Neural progenitor cell (in vitro differentiated cells): ENCODE measurements at places on chromosomes 16 and 17. TPM values are rescaled to one million over a fixed set of nuclear protein-coding genes. Genes with fewer than 3 reads are reported as not detected.

DNA sequence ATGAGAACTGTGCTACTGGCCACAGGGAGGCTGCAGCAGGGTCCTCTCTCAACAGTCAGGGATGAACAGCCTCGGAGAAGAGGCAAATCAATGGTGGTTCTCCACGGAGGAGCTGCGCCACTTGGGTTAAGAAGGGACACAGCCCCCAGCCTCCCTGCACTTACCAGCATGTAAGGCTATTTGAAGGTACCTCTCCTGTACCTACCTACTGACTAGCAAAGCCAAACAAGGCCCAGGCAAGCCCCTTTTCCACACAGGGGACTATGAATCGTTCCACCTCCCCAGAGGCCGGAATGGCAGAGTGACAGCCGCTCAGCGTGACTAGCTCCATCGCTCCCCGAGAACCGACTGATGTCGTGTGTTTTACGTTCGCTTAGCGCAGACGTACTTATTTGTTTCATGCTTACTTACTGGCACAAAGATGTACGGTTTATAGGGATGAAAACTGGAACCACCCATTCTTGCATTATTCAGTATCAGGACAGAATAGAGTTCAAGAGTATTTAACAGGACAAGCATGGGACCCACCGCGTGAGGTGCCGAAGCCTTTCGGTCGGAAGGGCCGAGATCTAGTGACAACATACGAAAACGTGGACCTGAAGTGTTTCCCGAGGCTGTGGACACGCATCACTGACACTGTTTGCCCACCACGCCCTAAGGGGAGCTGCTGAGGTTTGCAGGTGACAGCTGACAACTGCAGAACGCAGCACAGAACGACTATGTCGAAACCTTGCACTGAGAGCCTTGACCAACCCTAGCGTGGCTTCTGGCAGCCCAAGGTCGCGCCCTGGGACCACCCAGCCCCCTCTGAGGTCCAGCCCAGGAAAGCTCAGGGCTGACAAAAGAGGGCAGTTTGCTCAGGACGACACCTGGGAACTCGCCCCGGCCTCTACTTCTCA, 1.0 kb downstream of the TEPSIN start:
- DNase-seq: no peak

GRCh38 chr16:47142821-47143676, 696 bp downstream of the NETO2 start:
- DNase-seq: peak; percentile 89

DNA sequence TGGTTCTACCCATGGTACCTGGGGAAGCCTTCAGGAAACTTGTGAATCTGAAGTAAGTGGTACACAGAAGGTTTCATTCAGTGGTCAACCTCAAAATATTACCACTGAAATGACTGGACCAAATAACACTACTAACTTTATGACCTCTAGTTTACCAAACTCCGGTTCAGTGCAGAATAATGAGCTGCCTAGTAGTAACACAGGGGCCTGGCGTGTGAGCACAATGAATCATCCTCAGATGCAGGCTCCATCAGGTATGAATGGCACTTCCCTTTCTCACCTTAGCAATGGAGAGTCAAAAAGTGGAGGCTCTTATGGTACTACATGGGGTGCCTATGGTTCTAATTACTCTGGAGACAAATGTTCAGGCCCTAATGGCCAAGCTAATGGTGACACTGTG, 55.9 kb upstream of the SLC5A11 start:
- DNase-seq: no peak

DNA sequence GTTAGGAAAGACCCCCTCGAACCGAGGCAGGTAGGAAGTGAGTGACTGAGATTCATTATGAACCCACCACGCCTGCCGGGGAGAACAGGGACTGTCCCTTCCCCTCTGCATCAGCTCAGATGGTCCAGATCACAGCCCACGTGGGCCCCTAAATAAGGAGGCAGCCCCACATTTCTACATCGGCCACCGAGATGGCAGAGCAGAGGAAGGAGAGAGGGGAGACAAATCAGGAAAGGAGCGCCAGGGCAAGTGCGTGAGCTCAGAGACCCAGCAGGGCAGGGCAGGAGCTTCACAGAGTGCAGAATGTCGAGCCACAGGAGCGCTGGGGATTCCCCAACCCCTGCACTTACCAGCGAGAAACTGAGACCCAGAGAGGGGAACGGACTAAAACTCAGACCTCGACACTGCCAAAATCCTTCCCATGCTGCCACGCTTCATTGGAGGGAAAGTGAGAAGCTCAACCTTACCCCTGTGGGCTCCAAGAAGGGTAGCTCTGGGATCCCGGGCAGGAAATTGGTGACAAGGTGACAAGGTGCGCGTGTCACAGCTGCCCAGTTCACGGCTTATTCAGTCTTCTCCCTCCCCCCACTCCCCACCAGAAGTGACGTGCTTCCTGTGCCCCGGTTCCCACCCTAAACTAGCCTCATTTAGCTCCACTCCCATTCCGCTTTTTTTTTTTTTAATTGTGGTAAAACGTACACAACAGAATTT, at the start of gene ICAM2:
TSS of gene ICAM2 (minus strand) at position 578 of the 711 bp plus-strand sequence. CDS start 13,942 bp downstream, outside the sequence.
- no peak for DNase-seq

DNA sequence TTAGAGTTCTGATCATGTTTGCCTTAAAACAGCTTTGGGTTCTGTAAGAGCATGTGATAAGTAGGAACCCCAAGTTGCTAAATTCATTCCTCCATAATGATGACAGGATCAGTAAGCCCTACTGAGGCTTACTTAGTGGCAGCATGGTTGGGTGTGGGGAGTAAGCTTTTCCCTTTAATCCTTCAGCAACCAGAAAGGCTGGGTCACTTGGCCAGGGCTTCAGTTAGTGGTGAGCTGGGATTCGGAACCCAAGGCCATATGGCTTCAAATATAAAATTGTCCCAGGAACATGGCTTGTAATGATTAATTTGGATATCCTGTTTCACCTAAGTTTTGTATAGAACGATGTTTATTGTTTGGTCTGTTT, 850 bp downstream of the GINS3 start:
- DNase-seq: peak; percentile 23

DNA sequence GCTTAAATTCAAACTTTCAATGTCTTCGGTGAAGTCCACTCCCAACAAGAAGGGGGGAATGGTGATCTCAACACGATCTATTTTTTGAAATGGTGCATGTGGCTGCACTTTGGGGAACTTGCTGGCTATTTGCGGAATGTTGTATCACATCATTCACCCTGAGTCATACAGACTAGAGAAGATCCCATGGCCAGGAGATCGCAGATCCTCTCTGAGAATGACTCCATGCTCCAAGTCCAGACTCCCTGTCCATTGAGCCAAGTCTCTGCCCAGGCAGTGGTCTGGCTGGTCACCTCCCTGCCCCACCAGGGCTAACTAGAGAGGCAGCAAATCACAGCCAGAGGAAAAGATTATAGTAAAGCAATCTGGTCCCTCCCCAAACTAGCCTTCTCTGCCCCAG, 120.6 kb downstream of the XYLT1 start:
- no peak for DNase-seq

GRCh38 chr17:740240-741017, 8.0 kb downstream of the TLCD3A start:
- DNase-seq: no peak

DNA sequence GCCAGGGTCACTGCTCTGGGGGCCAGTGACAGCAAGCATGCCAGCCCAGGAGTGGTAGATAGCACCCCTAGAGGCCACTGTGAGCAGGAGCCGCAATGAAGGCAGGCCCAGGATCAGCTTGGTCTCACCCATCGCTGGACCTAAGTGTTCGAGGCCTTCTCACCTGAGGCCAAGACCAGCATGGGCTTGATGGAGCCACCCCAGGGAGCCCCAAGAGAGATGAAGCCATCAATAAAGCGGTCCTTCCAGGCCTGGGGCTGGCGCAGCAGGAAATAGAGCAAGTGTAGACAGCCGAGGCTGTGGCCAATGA, 1.8 kb downstream of the LCAT start:
- peak; percentile 73 for DNase-seq

- no peak for DNase-seq
These were observed 51.0 kb upstream of the GPRC5B start for GRCh38 chr16:19935694-19936093.

DNA sequence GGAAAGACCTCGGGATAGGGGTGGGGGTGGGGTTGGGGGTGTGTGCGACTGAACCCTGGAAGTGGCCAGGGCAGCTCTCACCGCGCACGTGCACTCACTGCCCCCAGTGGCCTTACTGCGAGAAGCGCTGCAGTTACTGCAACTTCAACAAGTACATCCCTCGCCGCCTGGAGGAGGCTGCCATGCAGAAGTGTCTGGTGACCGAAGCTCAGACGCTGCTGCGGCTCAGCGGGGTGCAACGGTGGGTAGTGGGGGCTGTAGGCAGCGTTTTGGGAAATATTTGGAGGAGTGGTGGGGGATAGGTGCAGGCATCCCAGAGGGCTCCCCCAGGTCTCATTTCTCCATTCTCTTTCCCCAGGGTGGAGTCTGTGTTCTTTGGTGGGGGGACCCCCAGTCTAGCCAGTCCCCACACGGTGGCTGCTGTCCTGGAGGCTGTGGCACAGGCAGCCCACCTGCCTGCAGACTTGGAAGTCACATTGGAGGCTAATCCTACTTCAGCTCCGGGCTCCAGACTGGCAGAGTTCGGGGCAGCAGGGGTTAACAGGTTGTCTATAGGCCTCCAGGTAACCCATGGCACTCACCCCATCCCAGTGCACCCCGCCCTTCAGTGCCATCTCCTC, 972 bp downstream of the RSAD1 start:
- DNase-seq: peak; percentile 90

DNA sequence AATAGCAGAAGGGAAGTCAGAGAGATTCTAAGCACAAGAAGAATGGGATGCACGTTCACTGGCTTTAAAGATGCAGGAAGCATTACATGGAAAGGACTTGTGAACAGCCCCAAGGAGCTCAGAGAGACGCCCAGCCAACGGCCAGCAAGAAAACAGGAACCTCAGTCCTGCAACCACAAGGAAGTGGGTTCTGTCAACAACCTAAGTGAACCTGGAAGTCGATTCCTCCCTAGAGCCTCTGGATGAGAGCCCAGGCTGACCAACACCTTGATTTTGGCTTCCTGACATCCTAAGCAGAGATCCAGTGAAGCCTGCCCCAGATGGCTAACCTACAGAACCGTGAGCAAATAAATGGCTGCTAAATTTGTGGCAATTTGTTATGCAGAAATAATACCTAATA, 24.5 kb downstream of the GPR142 start:
- DNase-seq: no peak

DNA sequence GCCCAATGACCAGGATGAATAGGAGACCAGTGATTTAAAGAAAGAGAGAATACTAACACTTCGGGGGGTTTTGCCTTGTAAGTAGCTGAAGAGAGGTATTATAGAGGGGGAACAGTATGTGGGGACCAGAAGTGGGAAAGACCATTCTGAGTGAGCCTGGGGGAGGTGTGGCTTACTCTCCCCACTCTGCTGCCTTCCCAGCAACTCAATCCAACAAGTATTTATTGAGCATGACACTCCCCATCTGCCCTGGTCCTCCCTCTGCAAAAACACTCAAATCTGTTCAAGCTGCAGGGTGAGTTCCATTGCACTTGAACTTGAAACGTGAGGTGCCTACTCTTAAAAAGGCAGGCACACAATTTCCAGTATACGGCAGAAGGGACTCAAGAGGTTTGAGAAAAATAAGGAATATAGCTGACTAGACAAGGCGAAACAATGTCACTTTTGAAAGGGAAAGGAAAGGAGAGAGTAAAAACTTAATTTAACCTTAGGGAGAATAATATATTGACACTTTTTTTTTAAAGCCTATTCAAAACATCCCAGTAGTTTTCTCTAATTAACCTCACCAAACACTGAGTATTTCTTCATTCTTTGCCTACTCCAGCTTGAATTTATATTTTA, 8.2 kb downstream of the FAM117A start:
- DNase-seq: no peak

Gene CD300H
- not detected in 2 replicates for total RNA-seq

Gene SLC16A11
- not detected in 2 replicates for total RNA-seq
